Endothelial cell of umbilical vein (primary cell): ENCODE measurements at places on chromosomes 1 and 21. TPM values are rescaled to one million over a fixed set of nuclear protein-coding genes. Genes with fewer than 3 reads are reported as not detected.

DNA sequence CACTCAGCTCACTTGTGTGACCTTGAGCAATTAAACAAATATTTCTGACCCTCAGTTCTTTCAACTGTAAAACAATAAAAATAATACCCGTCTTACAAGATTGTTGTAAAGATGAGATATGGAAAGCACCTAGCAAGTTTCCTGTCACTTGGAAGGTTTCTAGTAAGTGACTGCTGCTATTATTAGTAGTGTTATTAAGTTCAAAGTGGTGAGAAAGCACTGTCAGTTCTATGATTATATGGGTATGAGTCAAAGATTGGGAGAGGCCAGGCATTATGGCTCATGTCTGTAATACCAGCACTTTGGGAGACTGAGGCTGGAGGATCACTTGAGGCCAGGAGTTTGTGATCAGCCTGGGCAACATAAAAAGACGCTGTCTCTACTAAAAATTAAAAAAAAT is 145.4 kb downstream of the C1orf21 start:
- no peak for DNase-seq

- no peak for DNase-seq
These were observed 79.3 kb upstream of the PROX1 start for GRCh38 chr1:213908521-213908920.

The CAMK2N1 gene
- total RNA-seq: 11.9 and 18.3 TPM in 2 replicates

- no peak for DNase-seq
These were observed 96.0 kb upstream of the DUSP10 start for GRCh38 chr1:221837896-221838295.

DNA sequence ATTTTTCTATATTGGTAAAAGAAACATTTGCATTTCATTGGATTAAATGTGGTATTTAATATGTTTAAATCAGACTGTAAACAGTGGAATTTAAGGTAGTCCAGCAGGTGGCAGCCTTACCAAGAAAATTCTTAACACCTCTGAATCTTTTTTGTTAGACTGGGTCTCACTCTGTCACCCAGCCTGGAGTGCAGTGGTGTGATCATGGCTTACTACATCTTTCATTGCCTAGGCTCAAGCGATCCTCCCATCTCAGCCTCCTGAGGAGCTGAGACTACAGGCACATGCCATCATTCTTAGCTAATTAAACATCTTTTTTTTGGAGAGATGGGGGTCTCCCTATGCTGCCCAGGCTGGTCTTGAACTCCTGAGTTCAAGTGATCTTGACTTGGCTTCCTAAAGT is 98.8 kb downstream of the RABGAP1L start:
- peak; percentile 53 for DNase-seq

GRCh38 chr1:218414060-218414728 is 69.1 kb downstream of the TGFB2 start:
- no peak for DNase-seq

The AMY1B gene
- not detected in 2 replicates for total RNA-seq

GRCh38 chr21:38945545-38946245 is 140.0 kb downstream of the ETS2 start:
- DNase-seq: no peak

- DNase-seq: peak; percentile 25
These were observed 73.9 kb downstream of the SLC66A1 start for GRCh38 chr1:19385869-19386591.

DNA sequence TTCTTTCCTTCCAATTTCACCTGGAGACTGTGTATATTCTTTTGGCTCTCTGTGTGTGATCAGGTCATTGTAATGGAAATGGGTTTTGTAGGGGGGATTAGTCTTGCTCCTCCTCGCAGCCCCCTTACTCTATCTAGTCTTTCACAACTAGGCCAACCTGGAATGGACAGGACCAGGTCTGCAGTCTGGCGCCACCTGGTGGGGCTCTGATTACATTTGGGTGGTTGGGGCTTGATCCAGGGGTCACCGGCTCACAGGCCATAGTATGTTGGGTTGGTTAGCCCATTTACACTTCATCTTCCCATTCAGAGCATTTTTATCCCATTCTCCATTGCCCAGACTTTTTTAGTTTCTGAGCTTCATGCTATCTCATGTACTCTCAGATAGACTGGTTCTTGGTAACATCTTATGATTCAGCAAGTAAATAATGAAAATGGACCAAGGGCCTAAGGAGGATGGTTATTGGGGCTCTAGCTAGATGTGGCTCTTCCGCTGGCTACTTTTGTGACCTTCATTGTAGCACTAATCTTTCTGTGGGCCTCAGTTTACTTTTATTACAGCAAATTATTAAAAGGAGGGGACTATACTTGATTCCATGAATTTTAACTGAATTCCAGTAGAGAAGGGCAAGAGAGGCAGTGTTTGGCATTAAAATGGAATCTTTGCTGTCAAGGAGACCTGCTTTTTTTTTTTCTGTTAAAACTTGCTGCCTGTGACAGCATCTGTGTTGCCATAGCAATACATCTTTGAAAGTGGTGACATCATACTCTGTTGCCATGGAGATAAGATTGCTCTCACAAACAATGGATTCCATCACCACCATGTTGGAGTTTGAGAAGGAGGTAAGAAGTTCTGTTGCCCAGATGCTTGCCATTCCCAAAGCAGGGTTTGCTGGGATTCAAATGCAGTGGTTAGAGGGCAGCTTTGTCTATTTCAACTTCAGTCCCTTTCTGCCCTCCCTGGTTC is 150.1 kb downstream of the PLXNA2 start:
- peak; percentile 57 for DNase-seq

GRCh38 chr1:69055194-69055593 is 512.5 kb upstream of the LRRC7 start:
- DNase-seq: no peak

The SORT1 gene
- total RNA-seq: 16.8 and 17.8 TPM in 2 replicates

GRCh38 chr21:33514229-33514628 is 22.7 kb upstream of the DNAJC28 start:
- no peak for DNase-seq

GRCh38 chr1:97350241-97350640 is 570.6 kb downstream of the DPYD start:
- DNase-seq: no peak

- DNase-seq: no peak
These were observed 42.0 kb downstream of the LAMC1 start for GRCh38 chr1:183065168-183065706.

The WDR47 gene
- total RNA-seq: 18.2 and 19.0 TPM in 2 replicates

The FCER1G gene
- total RNA-seq: 1.6 and 2.2 TPM in 2 replicates

The LRRC53 gene
- total RNA-seq: not detected in 2 replicates

DNA sequence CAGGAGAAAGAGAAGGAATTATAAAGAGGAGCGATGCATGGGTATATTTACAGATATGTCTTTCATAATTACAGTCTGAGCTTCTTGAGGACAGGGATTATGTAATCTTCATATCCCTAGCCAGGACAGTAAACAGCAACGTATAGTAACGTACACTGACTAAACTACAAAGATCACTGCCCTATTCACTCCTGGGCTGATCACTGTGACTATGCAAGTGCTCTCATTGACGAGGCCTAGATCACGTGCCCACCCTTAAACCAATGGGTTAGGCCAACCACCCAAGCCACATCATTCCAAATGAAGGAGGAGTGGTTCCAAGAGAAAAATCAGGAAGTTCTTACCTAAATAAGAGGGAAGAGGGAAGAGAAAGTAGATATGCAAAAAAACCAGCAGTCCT is 18.5 kb downstream of the PIK3R3 start:
- DNase-seq: no peak

GRCh38 chr1:81558291-81559076 is 242.2 kb upstream of the ADGRL2 start:
- DNase-seq: no peak

DNA sequence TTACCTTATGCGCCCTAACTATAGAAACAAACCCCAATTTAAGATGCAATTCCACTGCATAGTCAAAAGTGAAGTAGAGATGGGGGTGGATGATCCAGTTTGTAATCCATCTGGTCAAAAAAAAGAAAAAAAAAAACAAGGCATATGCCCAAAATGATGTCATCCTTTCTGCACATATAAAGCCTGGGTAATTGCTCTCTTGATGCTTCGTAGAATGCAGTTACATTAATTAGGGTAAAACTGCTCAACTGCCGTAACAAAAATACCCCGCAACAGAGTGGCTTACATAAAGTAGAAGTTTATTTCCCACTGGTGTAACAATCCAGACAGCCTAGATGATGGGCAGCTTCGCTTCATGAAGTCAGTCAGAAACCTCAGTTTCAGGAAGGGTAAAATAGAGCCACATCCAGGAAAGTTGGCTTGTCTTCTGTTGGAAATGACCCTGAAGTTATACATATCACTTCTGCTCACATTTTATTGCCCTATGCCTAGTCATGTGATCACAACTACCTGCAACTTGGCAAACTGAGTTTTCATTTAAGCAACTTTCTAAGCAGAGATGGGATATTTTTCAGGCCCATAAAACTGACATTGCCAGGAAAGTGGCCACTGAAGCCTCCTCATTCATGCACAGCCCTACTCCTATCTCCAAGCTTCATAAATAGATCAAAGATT is 221.7 kb downstream of the C1orf94 start:
- DNase-seq: no peak

DNA sequence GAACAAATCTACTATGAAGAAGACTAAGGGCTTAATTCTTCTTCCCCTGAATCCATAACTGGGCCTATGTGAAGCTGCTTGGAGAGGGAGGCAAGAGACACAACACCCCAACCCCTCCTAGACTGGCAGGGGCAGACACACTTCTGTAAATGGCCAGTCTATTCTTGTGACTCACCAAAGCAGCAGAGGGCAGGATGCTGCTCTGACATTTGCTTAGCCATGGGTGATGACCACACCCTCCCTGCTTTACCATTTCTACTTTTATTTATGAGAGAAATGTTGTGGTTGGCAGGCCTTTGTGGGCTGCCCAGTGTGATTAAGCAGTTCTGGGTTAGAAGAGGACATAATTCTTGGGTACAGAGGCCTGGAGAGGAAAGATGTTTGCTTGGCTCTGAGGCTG is 189.8 kb upstream of the DPYD start:
- no peak for DNase-seq

GRCh38 chr1:95287825-95288224 is 53.8 kb downstream of the RWDD3 start:
- no peak for DNase-seq

- DNase-seq: no peak
These were observed 268.8 kb downstream of the KCTD3 start for GRCh38 chr1:215835951-215836350.

DNA sequence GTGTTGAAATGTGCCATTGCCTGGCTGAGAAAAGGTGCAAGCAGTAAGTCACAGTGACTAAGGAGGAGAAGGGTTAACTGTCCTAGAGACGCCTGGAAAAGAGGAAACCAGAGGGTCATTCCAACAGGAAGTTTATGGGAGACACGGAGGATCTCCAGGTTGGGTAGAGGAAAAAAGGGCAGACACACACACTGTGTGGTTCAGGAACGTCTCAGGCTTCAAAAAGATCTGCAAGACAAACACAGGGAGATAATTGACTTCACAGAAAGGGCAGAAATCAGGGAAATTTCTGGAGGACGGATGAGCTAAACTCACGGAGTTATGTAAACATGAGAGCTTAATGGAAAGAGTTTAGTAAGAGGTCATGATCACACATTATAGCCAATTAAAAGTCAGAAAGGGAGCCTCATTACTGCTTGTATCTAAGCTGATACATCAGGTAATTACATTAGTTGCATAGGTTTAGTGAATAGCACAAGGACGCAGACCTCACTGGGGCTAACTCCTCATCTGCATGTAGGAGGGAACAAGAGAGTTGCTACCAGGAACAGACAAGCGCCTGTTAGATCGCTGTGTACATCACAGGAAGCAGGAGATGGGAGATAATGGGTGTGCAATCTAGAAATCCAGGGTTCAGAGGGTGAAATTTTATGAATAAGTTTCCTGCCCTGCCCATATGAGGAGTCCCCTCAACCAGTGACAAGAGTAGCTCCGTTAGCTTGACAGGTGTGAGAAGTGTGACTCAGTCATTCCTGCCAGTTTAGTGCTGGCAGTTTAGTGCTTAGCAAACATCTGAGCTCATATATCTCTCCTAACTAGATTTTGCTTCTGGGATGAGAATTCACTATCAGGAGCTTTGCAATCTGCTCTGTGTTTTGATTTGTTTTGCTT is 96.6 kb upstream of the TNR start:
- DNase-seq: peak; percentile 7

GRCh38 chr1:30853350-30853749 is 55.2 kb downstream of the SDC3 start:
- DNase-seq: no peak

DNA sequence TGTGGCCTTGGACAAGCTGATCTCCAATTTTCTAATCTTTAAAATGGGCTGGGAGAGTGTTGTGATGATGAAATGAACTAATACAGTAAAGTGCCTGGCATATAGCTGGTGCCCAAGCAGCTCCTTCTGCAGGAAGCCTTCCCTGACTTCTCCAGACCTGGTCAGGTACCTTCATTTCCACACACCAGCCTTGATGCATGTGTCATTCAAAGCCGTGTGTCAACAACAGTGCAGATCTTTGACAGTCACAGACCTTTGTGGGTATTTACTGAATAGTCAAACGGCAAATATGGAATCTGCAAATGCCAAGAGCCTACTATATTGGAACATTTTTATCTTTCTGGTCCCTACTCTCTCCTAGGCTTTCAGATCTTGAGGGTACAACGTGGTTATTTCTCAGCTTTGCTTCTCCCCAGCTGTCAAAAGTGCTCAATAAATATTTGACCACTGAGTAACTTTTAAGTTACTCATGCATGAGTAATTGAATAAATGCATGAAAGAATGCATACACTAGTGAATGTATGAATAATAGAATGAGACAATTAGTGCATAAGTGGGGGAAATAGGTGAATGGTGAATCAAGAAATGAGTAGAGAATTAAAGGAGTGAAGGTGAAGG is 75.4 kb downstream of the MDM4 start:
- DNase-seq: peak; percentile 24

GRCh38 chr1:25978403-25978802 is 19.5 kb downstream of the PAFAH2 start:
- no peak for DNase-seq

DNA sequence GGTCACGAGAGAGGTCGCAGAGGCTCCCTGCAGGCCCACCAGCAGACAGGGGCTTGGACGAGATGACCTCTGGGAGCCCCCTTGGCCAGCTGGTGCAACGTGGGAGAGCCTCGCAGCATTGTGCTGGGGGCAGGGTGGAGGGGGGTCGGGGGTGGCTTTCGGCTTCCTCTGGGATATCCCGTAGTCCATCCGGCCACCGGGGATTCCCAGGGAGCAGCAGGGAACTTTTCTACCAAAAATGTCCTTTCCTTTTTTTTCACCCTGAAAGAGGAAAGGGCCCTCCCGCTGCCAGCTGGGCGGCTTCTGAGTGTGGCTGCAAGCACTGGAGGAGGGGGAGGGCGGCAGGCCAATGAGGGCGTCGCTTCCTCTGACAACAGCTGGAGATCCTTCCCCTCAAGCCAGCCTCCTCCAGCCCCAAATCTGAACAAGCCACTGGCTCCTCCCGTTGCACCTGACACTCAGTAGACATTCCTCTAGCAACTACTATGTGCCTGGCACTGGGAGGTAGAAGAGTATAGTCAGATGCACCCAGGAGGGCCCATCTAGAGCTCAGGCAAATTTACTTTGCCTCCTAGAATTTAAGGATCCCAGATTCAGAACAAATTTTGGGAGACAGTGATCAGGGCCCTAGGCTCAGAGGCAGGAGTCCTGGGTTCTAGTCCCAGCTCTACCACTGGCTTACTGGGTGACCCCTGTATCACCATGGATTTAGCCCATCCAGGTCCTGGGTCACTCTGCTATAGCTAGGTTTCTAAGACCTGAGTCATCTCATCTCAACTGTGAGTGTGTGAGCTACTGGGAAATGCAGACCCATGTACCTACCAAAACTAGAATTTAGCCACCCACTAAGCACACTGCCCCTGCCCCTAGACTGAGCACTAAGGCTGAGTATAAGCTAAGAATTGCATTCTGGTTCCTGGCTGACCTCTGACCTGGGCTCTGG is 2.7 kb downstream of the MOB3C start:
- peak; percentile 30 for DNase-seq
